ENCODE measurements at places on chromosomes 6 and 20. TPM values are rescaled to one million over a fixed set of nuclear protein-coding genes. Genes with fewer than 3 reads are reported as not detected.

Gene GHRH
- polyA plus RNA-seq: not detected

Gene PHACTR1
- 0.33 TPM for polyA plus RNA-seq

Gene GPX5
- not detected for polyA plus RNA-seq

Gene TRIM15
- polyA plus RNA-seq: 0.01 TPM

Gene HSPA1L
- 23.1 TPM for polyA plus RNA-seq

Gene TFAP2B
- not detected for polyA plus RNA-seq

Gene SLC17A9
- polyA plus RNA-seq: 0.88 TPM

Gene TSHZ2
- polyA plus RNA-seq: 0.66 TPM

Gene YIPF3
- 91.5 TPM for polyA plus RNA-seq

Gene NRSN1
- not detected for polyA plus RNA-seq

Gene NNAT
- 0.99 TPM for polyA plus RNA-seq

Gene SLC16A10
- polyA plus RNA-seq: 39.3 TPM

Gene ZNF451
- polyA plus RNA-seq: 11.9 TPM

Gene PI3
- 0.38 TPM for polyA plus RNA-seq

Gene CUL7
- polyA plus RNA-seq: 6.5 TPM

Gene TBXT
- not detected for polyA plus RNA-seq

Gene CENPQ
- polyA plus RNA-seq: 5.5 TPM

Gene TRMT11
- 4.1 TPM for polyA plus RNA-seq

Gene TMEM217
- 0.15 TPM for polyA plus RNA-seq

Gene SLC26A8
- polyA plus RNA-seq: 0.04 TPM

Gene PHACTR3
- polyA plus RNA-seq: 0.46 TPM

Gene MARCKS
- polyA plus RNA-seq: 3.1 TPM

Gene FRK
- 0.44 TPM for polyA plus RNA-seq

Gene RHAG
- polyA plus RNA-seq: 0.04 TPM

Gene YTHDF1
- 51.8 TPM for polyA plus RNA-seq

Gene TFEB
- polyA plus RNA-seq: 65.2 TPM

Gene PPIL6
- 2.2 TPM for polyA plus RNA-seq

Gene DEFB132
- polyA plus RNA-seq: not detected

All from psoas muscle (tissue), 8 donors.